ENCODE measurements at places on chromosomes 5 and 9. TPM values are rescaled to one million over a fixed set of nuclear protein-coding genes. Genes with fewer than 3 reads are reported as not detected.

The GRXCR2 gene
- not detected for total RNA-seq

The SOX30 gene
- total RNA-seq, result not detected

The SMIM33 gene
- total RNA-seq, result not detected

The C1QTNF2 gene
- not detected for total RNA-seq

The DOCK2 gene
- 0.44 TPM for total RNA-seq

The PDZD2 gene
- 3.7 TPM for total RNA-seq

The LSM11 gene
- total RNA-seq, result 2.6 TPM

The ZNF883 gene
- total RNA-seq, result 1.8 TPM

The CCDC152 gene
- 1.2 TPM for total RNA-seq

The ARHGEF37 gene
- 2.2 TPM for total RNA-seq

The CARTPT gene
- not detected for total RNA-seq

The AGXT2 gene
- total RNA-seq, result not detected

The CNTFR gene
- 0.56 TPM for total RNA-seq

The C5orf58 gene
- not detected for total RNA-seq

The SLC1A3 gene
- 12.3 TPM for total RNA-seq
